ENCODE measurements at places on chromosomes 1 and 21.

GRCh38 chr1:38950553-38950952, 8.9 kb upstream of the RHBDL2 start:
- DNase-seq = no peak

DNA sequence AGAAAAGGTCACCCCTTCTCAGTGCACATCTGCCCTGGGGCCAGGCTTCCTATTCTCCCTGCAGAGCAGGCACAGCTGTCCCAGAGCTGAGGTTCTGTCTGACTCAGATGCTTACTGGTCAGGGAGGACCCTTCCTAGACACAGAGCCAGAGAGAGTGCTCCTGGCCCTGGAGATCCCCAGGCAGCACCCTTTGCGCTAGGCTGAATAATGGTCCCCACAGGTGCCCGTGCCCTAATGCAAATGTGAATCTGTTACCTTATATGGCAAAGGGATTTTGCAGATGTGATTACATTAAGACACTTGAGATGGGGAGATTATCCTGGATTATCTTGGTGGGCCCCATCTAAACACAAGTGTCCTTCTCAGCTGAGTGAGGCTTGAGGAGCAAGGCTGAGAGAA, 2.6 kb upstream of the TNNI1 start:
- no peak for DNase-seq

GRCh38 chr1:247277191-247277590, 21.3 kb downstream of the VN1R5 start:
- no peak for DNase-seq

DNA sequence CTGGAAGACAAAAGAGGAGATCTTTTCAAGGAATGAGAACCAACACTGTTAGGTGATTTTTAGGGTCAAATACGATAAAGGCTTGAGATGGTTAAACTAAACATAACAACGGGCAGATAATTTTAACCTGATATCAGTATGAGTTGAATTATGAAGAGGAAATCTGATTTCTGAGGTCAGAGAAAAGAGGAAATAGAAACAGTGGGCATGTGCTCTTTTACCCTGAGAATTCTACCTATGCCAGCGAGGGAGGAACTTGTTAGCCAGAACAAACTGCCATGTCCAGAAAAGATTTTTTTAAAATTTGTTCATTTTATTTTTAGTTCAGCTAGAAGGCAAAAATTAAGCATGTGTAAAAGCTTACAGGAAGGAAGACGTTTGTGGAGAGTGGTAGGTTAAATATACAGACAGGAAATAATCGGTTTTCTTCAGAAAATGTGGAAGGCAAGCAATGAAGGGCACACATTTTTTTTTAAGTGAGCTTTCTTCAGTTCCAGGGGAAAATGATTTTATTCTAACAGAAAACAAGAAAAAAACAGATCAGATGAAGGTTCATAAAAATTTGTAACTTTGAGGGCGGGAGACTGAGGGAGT, 1745.3 kb downstream of the MRPL39 start:
- DNase-seq = no peak

Data from frontal cortex (tissue), 4 donors.